ENCODE measurements at places on chromosomes 3 and 15.

DNA sequence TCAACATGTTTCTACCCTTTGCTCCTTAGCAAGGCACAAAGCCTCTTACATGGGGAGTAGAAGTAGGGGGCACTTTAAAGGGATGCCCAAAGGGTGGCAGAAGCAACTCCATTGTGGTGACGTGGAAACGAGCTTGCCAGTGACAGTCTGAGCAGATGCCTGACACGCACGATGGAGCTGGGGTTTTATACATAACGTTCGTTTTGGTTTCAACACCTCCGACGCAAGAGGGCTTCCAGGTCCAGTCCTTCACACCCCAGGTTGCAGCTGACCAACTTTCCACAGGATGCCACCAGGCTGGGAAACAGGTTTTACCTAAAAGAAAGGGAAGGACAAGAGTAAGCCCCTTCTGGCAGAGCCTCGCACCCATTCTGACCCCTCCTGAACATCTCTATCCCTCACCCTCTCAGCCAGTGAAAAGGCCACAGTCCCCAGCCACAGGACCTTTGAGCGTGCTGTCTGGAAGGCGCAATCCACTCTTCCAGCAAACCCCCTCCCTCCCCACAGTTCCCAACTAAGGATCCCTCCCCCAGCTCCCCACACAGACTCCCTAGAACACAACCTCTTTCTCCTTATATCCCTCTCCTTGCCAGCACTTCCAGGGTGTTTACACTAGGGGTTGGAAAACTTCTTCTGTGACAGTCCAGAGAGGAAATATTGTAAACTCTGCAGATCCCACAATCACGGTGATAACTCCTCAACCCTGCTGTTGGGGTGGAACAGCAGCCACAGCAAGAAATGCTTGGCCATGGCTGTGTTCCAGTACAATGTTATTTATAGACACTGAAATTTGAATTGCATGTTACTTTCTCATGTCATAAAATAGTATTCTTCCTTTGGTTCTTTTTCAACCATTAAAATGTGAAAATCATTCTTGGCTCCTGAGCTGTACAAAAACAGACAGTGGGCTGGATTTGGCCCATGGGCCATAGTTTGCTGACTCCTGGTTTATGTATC is 36.2 kb downstream of the FAM174B start:
- no peak for DNase-seq

- DNase-seq = no peak
These were observed 175.3 kb upstream of the HES1 start for GRCh38 chr3:193960487-193961274.

GRCh38 chr3:149085828-149086231 is 503 bp downstream of the HLTF start:
- DNase-seq = no peak

DNA sequence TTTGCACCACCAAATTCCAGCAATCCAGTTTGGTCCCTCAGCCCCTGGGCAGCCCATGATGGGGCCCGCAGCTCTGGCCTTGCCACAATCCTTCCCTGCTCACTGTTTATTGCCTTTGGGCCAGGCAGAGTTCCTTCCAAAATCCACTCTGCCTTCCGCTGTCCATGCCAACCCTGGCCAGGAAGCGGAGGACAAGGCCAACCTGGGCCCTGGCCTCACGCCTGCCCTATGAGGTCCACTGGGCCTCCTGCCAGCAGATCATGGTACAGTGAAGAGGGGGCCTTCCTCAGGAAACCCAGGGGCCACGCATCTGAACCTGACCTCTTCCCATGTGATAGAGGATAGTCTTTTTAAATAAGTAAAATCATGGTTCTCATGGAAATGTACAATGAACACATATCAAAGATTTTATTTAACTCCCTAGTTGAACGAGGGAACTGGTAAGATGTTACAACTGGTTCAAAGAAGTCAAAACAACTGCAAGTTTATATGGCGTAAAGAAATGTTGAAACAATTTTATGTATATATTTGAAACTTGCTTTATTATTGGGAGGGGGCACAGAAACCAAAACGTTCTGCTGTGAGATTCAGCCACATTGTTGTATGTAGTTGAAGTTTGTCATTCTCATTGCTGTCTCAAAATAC is 95.8 kb upstream of the TNFAIP8L3 start:
- no peak for DNase-seq

- DNase-seq = no peak
These were observed 105.5 kb downstream of the MME start for GRCh38 chr3:155185631-155186071.

DNA sequence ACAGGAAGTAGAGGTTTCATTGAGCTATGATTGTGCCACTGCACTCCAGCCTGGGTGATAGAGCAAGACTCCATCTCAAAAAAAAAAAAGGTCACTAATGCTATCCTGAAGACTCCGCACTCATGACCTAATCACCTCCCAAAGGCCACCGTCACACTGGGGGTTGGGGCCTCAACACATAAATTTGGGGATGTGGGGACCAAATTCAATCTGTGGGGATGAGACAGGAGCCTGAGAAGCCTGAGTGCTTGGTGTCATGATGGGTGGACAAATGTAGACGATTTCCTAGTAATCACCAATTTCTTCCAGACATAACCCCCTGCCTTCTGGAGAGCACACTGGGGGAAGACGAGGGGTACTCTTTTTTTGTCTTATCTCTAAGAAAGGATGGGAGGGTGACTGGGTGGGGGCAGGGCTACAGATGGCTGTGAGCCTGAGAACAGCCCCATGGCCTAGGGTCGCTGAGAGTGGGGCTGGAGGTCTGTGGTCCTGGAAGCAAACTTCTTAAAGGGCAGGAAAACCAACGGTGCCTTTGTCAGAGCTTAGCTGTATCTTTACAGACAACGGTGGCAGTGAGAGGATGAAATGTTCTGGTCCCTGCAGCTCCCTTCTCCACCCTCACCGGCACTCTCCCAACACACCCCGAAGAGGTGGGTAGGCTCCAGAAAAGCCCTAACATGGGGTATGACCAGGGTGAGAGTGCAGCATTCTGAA is 16.6 kb upstream of the KLF13 start:
- no peak for DNase-seq

DNA sequence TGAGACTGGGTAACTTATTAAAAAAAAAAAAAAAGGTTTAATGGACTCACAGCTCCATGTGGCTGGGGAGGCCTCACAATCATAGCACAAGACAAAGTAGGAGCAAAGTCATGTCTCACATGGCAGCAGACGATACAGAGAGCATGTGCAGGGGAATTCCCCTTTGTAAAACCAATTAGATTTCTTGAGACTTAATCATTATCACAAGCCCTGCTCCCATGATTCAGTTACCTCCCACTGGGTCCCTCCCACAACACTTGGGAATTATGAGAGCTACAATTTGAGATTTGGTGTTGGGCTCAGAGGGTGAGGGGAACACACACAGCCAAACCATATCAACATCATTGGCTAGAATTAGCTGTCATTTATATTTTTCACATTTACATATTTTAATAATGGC is 221.0 kb downstream of the RSRC1 start:
- DNase-seq = no peak

GRCh38 chr3:141969711-141970110 is 93.3 kb downstream of the ATP1B3 start:
- DNase-seq = no peak

GRCh38 chr3:149007567-149008257 is 16.4 kb downstream of the GYG1 start:
- DNase-seq = no peak
